ENCODE measurements at places on chromosomes 16 and 17. TPM values are rescaled to one million over a fixed set of nuclear protein-coding genes. Genes with fewer than 3 reads are reported as not detected.

GRCh38 chr17:3710951-3711383 lies 12.7 kb upstream of the HASPIN start:
- DNase-seq: no peak

DNA sequence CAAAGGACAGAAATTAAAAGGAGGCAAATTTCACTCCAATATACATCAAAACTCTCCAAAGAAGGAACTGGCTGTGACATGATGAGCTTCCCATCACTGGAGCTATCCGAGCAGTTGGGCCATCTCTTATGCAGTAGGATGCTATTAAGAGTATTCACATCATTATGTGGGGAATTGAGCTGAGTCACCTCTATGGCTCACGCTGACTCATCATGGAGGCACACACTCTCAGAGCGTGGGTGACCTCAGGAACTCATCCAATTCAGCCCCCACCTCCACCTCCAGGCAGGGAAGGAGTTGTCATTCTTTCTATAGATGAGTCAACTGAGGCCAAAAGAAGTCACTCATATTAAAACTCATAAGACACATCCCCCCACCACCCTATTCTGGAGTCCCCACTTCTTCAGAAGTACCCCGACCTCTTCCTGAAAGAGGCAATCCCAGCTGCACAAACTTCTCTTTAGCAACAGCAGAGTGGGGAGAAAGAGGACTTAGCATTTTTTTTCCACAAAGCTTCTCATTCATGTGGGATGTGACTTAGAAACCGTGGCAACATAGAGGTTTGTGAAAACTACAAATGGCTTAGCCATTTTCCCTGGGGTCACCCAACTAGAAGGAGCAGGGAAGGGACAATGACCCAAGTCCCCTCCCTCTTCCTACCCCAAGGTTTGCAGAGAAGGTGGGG lies 32.5 kb downstream of the ABCC12 start:
- no peak for DNase-seq

DNA sequence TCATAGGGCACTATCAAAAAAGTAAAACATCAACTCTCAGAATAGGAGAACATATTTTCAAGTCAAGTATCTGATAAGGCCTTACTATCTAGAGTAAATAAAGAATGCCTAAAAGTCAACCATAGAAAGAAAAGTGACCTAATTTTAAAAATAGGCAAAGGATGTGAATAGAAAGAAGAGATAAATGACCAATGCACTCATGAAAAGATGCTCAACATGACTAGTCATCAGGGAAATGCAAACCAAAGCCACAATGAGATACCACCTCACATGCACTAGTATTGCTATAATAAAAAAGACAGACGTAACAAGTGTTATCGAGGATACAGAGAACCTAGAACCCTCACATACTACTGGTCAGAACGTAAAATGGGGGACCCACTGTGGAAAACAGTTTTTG lies 90.8 kb downstream of the DYNLRB2 start:
- no peak for DNase-seq

DNA sequence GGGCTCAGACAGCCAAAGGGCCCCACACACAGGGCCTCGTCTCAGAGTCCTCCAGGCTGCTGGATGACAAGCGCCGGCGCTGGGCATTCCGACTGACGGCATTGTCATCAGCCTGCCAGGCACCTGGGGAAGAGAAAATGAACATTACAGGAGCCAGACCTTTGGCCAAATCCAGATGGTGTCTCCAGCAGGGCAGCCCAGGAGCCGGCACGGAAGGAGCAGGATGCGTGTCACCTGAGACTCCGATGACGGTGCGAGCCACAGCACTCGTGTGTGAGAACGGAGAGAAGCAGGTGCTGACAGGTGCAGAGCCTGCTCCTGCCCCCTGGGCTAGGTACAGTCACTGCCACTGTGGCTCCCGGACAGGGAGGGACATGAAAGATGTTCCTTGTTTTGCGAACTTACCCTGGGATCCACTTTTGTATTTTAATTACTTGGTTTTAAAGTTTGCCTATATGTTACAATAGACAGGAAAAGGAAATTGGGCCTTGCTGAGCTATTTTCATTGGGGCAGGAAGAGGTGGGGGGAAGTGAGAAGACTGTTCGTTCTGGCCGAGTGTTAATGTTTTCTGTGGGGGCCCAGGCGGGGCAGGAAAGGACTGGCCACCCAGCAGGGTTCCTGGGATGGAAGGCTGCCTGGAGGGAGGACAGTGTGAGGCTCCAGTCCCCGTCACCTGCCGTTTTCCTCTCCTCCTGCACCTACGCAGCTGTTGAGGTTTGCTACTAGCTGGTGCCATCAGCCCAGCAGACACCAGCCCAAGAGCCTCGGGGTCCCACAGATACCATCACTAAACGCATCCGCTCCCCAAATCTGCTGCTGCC lies 4.4 kb upstream of the FOXJ1 start:
- DNase-seq: no peak

- DNase-seq: no peak
These were observed 4.9 kb downstream of the MYLK3 start for GRCh38 chr16:46743232-46743719.

DNA sequence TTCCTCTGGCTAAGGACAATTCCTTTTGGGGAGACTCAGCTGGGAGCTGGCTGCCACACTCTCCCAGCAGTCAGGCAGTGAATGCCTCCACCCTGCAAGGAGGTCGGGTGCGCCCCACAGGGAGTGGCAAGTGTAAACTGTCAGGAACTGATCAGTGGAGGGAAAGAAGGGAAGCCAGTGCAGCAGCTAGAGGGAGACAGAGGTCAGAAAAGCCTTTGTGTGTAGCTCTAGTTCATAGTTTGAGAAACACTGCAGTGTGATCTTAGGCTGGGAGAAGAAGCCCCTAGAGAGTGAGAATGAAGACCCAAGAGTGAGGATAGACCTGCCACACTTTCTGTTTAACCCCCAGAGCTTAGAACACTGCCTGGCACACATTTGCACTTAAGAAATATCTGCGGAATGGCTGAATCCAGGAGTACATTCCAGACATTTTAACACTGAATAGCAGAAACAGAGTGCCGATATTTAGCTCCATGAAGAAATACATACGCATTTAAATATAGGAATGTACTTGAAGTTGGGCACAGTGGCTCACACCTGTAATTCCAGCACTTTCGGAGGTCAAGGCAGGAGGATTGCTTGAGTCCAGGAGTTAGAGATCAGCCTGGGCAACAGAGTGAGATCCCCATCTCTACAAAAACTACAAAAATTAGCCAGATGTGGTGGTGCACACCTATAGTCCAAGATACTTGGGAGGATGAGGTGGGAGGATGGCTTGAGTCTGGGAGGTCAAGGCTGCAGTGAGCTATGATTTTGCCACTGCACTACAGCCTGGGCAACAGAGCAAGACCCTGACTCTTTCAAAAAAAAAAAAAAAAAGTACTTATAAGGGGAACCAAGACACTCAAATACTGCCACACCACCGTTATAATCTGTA lies 11.1 kb upstream of the SLC5A11 start:
- DNase-seq: no peak

CCT6B gene
- 1.6 TPM for total RNA-seq

STUB1 gene
- total RNA-seq: 56.0 TPM

GRCh38 chr16:4689091-4689671 lies 4.2 kb upstream of the NUDT16L1 start:
- DNase-seq: no peak

GRCh38 chr17:52762147-52762793 lies 603.8 kb upstream of the CA10 start:
- DNase-seq: no peak

ATP6V0C gene
- 62.3 TPM for total RNA-seq

- no peak for DNase-seq
These were observed 201.3 kb downstream of the ZFHX3 start for GRCh38 chr16:72846594-72846993.

DNA sequence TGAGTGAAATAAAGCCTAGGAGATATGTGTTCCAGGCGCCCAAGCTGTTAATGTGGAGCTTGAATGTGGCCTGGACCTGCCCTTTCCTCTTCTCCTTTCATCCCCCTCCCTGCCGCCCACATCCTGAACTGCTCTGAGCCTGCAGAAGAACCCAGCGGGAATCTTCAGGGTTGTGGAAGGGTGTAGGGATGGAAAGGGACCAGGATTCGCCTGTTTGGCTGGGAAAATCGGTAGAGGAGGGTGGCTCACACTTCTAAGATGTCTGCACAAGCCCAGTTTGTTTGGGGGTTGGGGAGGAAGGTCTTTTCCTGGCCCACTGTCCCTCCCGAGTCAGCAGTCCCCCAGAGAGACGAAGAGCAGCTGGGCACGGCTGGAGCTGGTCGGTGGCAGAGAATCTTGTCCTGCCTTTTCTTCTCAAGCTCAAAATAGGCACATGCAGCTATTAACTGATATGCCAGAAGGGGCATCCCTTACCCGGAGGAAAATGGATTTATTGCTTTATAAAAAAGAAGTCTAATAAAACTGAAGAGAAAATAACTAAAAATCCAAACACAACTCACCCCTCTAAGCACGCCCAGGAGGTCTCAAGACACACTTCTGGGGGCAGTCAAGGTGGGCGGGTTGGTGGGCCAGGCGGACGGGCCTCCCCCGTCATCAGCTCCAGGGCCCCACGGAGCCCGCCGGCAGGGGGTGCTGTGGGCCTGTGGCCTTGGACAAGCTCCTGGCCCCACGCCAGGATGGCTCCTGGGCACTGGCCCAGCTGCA lies 11.5 kb upstream of the PITPNA start:
- peak; percentile 100 for DNase-seq

DNA sequence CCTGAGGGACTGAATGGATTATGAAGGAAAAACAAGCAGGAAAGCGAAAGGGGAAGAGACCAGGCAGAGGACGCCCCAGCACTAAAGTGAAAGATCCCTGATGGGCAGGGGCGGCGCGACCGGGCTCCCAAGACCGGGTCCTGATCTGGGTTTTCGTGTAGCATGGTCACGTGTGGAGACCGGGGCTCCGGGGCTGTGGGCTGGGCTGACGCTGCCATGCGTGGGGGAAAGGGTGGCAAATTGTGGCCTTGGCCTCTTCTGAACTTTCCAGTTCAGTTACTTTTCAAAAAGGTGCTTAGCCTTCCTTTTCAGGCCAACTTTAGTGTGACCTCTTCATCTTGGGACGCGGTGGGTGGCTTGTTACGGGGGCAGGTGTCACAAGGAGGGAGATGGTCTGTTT lies 57.5 kb downstream of the METRNL start:
- DNase-seq: no peak

GAS2L2 gene
- total RNA-seq: 0.05 TPM

KRTAP3-2 gene
- total RNA-seq: not detected

ATP2A1 gene
- total RNA-seq: 0.20 TPM

- DNase-seq: no peak
These were observed 156.4 kb downstream of the C16orf95 start for GRCh38 chr16:87160701-87161337.

DNA sequence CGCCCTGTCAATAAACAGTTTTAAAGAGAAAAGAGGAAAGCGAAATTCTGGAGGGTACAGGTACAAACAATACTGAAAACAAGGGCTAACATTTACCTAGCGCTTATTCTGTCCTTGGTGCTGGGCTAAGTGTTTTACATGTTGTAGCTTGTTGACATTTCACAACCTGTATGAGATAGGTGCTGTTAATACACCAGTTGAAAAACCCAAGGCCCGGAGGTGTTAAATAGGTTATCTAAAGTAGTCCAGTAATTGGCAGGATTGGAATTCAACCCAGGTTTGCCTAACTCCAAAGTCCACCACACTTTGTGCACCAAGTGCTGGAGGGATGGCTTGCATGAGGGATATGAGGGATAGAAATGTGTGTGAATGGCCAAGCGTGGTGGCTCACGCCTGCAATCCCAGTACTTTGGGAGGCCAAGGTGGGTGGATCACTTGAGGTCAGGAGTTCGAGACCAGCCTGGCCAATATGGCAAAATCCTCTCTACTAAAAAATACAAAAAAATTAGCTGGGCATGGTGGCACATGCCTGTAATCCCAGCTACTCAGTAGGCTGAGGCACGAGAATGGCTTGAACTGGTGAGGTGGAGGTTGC lies 2.9 kb downstream of the ATP6V0D1 start:
- peak; percentile 43 for DNase-seq

DNA sequence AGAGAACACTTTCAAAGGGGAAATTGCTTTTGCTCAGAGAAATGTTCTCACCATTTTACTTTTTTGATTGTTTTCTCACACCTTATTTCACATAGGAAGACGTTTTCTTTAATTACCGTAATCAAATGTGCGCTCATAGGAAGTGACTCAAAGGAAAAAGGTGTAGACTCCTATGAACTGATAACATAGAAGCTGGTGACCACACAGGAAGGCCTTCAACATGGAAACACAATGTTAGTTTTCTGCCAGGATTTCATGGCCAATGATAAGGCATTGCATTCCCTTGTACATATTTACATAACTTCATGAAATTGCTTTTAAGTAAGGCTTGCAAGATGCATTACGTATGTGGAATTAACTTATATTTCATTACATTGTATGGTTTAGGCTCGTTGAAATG lies 40.9 kb upstream of the KCNJ16 start:
- DNase-seq: no peak

DNA sequence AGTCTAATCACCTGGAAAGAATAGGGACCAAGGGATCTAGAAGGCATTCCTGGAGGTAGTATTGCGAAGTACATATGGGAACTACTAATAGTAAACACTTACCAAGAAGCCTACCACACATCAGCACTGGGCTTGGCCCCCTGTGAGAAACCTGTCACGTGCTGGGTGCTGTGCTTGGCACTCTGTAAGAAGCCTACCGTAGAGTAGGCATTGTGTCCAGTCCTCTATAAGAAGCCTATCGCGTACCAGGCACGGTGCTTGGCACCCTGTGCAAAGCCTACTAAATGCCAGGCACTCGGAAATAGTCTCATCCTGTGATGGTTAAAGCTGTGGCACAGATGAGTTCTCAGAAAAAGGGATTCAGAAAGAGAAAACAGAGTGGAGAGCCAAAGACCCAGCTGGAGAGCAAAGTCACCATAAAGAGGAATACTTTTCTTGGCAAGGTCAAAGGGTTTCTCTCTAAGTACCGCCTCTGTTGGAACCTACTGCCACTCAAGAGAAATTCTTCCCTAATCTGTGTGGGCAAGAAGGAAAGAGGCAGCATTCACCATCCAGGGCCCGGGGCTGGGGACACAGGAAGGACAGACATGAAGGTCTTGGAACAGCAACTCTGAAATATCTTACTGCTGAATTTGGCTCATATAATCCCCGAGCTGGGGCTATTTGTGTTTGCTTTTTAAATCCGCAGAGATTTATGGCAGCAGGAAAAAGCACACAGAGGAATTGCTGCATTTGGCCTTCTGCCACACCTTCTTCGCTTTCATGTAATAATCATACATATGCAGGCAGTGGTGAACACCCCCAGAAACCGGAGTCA lies 81.8 kb downstream of the VAT1L start:
- no peak for DNase-seq

DNA sequence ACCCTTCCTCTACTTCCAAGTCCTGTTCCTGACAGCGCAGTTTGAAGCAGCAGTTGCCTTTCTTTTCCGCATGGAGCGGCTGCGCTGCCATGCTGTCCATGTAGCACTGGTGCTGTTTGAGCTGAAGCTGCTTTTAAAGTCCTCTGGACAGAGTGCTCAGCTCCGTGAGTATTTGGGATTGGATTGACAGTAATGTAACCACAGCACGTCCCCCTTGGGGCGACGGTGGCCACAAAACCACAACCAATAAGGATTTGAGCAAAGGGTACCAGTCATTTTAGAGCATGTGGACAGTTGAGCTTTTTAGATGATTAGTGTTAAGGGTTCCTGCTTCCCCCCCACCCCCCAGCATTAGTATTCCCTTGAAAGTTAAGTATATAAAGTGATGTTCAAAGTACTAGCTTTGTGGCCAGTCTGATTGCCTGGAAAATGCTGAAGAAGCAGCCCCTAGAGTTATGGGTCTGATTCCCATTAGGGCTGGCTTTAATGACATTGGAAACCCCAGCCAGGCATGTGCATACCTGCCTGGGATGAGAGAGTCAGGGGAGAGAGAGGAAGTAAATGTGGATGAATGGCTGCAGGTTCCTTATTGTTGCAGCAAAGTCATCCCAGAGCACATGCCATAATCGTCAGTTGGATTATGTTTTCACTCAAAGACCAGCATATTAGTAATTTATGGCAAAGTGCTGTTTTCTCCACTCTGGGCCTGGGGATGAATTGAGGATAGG lies 31.6 kb upstream of the SLC12A3 start:
- no peak for DNase-seq

FBXL16 gene
- total RNA-seq: 1.4 TPM
